Amniotic epithelial cell (primary cell): ENCODE measurements at places on chromosomes 2 and 18.
A peak's percentile ranks its signal among the peaks of the same experiment; 100 is the strongest.

- no peak for DNase-seq
Observed at GRCh38 chr2:197238043-197238365, 72.6 kb downstream of the ANKRD44 start.

DNA sequence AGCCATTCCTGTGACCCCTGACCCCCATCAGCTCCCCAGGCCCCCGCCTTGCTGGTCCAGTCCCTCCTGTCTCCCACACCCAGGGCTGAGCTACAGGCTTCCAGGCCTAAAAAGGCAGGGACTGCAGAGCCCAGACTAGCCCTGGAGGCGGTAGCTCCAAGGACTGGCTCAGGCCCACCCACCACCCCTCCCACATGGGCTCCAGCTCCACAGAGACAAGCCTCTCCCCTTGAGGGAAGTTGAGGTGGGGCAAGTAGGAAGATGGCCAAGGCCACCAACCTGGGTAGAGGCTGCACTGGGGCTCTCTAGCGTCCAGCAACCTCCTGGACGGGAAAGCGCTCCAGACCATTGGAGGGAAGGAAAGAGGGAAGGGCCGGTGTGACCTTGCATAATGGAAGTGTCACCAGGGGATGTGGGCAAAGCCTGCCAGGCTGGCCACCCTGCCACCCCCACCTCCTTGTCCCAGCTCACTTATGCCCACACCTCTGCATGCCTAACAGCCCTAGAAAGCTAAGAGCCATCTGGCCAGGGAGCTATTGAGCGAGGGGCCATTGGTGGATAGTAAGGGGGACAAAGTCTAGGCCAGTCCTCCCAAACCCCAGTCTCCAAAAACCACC lies 63.1 kb downstream of the TNS1 start:
- no peak for DNase-seq

DNA sequence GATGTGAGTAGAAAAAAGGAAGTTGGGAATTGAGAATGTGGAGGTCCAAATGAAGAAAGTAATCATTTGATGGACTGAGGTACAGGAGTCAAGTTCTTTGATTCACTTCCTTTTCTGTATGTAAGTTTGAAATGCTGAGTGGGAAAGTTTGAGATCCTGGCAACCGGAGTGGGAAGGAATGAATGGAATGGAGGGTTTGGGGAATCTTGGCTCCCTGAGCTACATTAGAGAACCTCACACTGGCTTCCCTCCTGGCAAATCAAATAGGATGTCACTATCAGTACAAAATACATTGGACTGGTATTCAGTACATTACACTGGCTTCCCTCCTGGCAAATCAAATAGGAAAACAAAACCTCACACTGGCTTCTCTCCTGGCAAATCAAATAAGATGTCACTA lies 9.8 kb upstream of the RNF138 start:
- no peak for DNase-seq

- no peak for DNase-seq
Observed at GRCh38 chr18:24268784-24269550, 128.7 kb downstream of the OSBPL1A start.

GRCh38 chr2:127570282-127571250 lies 35.1 kb downstream of the MYO7B start:
- peak; percentile 12 for DNase-seq
